Adipocyte (in vitro differentiated cells): ENCODE measurements at places on chromosomes 1 and 21.

DNA sequence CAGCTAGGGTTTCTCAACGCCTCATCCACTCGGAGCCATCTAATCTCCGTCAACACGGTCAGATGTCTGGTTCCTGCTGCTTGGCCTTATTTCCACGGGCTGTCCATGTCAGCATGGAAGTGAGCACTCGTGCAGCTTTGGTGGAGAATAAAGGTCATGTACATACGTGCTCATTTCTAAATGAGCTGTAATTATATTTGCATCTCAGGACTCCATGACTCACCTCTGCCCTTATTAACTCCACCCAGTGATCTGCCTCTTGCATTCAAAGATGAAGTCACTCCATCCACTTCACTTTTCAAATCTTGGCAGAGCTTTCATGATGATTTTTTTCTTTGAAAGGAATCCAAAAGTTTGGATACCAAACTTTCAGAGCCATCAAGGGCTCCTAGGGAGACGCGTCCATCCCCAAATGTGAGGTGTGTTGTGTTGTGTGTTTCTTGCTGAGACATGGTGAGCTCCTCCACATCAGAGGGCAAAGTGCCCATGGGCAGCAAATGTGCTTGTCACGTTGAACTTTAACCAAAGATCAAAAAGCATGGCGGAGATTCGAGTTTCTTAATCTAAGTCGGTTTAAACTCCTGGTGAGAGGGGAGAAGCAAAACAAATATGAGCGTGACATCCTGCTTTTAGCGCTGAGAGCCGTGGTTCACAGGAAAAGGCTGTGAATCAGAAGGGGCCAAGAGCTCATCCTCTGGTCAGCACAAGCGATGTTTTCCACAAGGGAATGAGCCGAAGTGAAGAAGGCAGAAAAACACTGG lies 68.6 kb upstream of the ERRFI1 start:
- DNase-seq, result peak; percentile 25

DNA sequence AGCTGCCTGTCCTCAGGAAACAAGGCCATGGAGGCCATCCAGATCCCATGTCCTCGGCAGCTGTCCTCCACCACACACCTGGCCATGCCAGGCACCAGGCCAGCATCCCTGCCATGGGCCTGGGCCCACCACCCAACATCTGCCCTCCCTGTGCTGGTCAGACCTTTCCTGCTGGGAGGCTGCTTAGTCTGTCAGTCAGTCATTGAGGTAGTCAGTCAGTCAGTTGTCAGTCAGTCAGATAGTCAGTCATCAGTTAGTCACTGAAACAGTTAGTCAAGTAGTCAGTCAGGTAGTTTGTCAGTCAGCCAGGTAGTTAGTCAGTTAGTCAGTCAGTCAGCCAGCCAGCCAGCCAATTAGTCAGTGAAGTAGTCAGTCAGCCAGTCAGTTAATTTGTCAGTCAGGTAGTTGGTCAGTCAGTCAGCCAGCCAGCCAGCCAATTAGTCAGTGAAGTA lies 17.2 kb downstream of the KRTAP10-1 start:
- no peak for DNase-seq

DNA sequence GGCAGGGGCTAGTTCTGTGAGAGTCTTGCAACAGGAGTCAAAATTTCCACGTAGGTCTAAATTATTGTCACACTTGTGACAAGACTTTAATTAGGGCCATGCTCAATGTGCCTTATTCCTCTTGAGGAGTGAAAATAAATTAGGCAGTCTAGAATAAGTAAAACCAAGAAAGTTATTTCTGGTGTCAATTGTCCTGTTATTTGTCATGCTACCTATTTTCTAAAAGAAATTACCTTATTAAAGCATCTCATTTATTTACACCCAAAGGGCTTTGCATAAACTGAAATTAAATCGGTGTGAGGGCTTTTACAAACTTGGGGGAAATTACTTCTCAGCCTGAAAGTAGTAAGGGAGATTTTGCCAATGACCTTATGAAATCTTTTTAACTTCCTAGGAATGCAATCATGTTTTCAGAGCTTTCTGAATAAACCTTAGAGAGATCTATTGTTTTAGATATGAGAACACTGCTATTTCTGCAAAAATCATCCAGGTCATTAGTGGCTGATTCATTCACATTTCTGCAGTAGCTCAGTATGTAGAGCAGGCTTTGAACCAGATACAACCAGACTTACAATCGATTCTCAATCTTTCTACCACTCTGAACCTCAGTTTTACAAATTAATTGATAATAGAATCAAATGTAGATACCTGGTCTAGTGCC lies 221.2 kb upstream of the SAMSN1 start:
- no peak for DNase-seq

GRCh38 chr1:88228114-88228513 lies 456.0 kb upstream of the PKN2 start:
- DNase-seq, result no peak

DNA sequence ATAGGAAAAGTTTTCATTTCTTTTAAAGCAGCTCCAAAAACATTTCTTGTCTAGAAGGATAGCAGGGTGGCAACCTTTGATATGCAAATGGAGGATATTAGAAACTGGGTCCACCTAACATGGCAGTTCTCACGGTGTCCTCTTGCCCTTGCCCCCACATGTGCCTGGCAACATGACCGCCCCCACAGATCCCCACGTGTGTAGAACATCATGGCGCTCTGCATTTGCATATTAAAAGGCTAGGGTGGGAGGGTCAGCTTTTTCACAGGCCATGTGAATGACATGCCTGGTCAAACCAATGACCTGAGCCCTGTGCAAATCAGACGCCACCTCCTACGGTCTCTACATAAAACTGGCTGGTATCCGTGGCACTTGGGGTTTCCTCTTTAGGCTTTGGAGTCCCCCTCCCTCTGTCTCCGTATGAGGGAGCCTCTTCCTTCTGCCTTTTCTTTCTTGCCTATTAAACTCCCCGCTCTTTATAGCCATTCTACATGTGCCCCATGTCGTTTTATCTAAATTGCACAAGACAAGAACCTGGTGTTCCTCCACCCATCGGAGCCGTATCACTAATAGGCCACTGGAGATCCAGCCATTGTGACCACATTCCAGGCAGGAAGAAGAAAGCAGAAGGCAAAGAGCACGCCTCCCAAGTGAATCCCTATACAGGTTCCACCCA lies 71.3 kb downstream of the WDR4 start:
- DNase-seq, result no peak

- no peak for DNase-seq
These were observed 36.8 kb downstream of the DIPK1A start for GRCh38 chr1:92924501-92924900.

- no peak for DNase-seq
These were observed 14.0 kb downstream of the LBR start for GRCh38 chr1:225413708-225414375.

DNA sequence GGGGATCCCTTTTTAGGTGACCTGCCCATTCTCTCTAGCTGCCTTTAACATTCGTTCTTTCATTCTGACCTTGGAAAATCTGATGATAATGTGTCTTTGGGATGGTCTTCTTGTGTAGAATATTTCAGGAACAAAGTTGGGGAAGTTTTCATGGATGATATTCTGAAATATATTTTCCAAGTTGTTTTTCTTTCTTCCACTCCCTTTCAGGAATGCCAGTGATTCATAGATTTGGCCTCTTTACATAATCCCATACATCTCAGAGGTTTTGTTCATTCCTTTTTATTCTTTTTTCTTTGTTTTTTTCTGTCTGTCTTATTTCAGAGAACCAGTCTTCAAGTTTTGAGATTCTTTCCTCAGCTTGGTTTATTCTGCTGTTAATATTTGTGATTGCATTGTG lies 13.9 kb upstream of the SCMH1 start:
- DNase-seq, result peak; percentile 54

DNA sequence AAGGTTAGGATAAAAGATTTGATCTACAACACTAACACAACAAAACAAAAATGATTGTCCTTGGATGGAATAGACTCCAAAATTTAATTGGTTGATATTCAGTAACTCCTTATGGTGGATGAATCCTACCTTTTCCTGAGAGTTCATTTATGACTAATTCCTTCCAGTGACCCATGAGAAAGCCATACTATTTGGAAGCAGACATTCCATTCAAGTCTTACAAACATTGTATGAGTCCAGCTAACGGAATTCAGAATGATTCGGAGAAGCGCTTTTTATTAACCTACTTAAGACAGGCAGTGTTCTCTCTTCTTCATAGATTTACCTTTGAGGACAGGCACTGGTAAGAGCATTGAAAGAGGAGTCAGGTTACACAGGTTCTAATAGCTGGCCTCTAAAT lies 155.6 kb upstream of the ZNF648 start:
- DNase-seq, result peak; percentile 70

GRCh38 chr1:29317063-29317915 lies 81.0 kb downstream of the PTPRU start:
- DNase-seq, result no peak

DNA sequence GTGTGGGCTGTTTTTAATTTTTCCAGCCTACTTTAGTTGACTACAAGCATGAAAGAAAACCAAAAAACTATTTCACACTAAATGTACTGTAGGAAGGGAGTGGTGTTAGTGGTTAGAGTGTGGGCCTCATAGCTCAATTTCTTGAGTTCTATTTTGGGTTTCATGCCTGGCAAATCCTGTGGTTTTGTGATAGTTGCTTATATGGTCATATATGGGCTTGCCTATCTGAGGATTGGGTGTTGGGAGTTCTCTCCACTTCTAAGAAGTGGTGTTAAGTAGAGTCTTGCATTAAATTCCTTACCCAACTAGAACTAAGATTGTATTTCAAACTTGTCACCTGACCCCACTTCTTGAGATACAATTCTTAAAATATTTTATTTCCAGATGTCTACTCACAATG lies 37.8 kb upstream of the COL11A1 start:
- no peak for DNase-seq

GRCh38 chr21:42493109-42494060 lies 2.6 kb downstream of the RSPH1 start:
- DNase-seq, result no peak

DNA sequence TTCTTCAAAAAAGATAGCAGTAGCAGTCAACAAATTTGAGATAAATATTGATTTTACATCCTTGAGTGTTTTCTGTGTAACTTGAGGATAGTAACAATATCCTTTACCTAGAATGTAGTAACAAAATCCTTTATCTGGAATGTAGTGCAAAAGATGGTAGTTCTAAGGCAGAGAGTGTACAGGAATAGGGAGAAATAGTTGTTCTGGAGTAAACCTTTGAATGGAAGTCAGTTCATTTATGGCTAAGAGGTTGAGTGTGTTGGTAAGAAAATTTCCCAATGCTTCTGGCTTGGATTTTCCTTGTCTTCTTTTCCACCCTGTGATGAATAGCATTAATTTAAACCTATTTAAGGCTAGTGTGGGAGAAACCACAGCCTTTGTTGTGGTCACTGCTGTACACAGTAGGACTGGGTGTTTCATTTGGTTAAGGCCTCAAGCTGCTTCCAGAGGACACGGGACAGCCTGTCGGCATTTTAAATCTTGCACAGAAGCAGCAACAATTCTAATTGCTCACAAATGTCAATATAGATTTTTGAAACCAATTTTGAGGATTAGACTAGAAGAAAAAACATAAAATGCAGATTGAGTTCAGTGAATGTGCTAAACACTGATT lies 11.3 kb downstream of the NFIA start:
- no peak for DNase-seq

- peak; percentile 63 for DNase-seq
These were observed 219.6 kb downstream of the PDE4B start for GRCh38 chr1:66012106-66012784.

- DNase-seq, result no peak
These were observed 17.2 kb upstream of the SLAMF6 start for GRCh38 chr1:160539990-160540858.

DNA sequence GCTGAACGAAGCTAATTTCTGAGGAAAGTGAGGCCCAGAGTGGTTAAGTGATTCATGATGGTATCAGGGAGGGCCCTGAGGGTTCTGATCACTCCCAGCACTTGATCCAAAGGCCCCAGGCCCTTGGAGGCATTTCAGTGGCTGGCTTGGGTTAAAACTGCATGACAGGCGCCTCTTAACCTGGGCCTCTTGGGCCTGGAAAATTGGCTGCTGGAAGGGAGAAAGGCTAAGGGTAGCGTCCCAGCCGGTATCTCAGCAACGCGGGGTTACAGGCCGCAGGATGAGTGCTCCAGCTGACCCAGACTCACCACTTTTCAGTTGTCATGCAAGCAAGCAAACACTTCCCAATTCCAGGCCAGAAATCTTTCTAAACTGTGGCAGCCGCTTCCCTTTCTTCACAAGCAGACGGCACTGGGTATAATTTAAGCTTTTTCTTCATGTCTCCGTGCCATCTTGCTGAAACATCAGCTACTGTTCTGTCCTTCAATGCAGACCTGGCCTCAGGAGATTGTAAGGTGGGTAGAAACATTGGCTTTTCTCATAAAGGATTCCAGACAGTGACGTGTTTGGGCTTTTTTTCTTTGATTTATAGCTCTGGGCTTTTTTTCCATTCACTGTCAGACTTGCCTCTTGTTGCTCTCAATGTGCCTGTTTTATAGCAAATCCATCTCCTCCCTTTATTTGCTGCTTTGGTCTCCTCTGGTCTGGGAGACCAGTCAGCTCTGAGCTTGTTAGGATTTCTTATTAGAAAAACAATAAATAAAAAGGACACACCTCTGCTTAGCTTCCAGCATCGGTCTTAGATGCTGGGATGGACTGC lies 229.1 kb downstream of the KCNJ6 start:
- DNase-seq, result no peak

DNA sequence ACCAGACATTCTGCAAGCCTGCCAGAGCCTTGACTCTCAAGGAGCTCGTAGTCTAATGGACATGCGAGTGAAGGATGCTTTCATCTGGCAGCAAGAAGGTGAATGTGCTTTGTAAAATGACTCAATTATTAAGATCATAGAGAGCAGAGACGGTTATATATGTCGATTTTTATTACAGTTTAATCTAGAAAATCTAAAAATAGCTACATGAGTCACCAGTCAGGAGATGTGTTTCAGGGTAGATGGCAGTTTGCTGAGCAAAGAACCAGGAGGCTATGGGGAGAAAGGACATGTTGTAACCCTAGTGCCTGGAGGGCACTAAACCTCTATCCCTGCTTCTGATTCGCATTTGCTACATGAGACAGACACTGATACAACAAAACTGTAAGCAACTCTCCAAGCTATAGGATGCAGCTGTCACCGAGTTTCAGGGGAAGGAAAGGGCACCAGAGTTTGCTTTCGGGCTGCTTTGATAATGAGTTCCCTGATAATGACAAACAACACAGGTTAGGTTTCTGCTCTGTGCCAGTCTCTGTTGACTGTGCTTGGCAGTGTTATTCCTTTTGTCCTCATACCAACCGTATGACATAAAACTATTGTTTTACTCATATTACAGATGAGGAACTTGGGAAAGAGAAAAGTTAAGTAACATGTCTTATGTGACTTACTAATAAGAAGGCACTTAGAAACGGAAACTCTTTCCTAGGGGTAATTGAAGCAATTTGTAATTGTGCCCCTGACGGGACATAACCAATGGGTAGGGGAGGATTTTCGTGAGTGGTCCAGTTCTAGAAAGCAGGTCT lies 43.2 kb downstream of the C1orf198 start:
- peak; percentile 89 for DNase-seq

DNA sequence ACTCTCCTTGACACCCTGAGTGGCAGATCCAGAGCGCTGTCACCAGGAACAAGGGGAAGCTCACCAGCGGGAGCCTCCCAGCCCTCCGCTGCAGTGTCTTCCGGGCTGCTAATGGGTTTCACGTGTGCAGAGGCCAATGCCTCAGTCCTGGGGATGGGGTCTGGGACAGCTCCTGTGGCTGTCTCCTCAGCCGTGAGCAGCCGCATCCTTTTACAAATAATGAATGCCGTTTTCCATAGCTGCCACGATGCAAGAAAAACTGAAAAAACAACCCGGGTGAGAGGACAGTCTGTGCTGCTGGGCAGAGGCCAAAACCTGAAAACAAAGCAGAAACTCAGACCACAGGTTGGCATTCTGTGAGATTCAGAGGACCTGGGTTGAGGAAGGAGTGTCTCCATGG lies 212.2 kb upstream of the RAB4A start:
- peak; percentile 4 for DNase-seq
